ENCODE measurements at places on chromosomes 2 and 18. TPM values are rescaled to one million over a fixed set of nuclear protein-coding genes. Genes with fewer than 3 reads are reported as not detected.

The GLS gene
- 250 TPM for total RNA-seq

GRCh38 chr2:239310401-239311061, 90.3 kb downstream of the HDAC4 start:
- no peak for DNase-seq

- DNase-seq: peak; percentile 42
Measured at GRCh38 chr18:811182-811891, 705 bp downstream of the YES1 start.

GRCh38 chr2:217913436-217913835, 89.4 kb downstream of the TNS1 start:
- DNase-seq: no peak

DNA sequence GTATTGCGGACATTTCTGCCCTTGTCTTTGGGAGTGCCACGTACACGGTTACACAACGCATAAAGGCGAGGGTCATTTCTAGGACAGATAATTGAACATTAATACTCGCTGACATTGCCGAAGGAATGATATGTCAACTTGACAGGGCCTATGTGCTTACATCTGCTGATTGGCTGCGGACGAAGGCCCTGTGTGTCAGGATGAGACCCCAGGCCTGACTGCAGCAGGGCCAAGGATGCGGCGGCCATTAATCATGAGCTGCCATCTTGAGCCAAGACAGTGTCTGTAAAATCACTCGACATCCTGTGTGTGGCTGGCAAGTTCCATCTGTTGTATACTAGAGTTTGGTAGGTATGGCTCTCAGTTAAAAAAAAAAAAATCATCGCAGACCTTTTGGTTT, 96.6 kb downstream of the MEIS1 start:
- DNase-seq: no peak

Data from dermis blood vessel endothelial cell (primary cell).